Choroid plexus epithelial cell (primary cell): ENCODE measurements at places on chromosomes 6 and 20.

DNA sequence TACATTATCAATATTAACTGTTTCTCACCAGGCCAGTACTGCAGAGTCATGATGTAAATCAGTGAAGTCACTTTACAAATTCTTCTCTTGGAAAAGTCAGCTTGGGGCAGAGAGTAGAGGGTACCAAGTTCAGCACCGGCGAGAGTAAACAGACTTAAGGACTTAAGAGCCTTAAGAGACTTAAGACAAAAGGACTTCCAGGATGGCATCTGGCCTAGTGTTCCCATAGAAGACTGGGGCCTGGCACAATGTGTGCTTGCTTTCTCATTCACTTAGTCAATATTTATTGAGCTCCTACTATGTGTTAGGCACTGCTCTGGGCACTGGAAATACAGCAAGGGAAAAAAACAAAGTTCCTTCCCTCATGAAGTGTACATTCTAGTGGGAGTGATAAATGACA is 1.4 kb upstream of the SNPH start:
- DNase-seq = no peak

DNA sequence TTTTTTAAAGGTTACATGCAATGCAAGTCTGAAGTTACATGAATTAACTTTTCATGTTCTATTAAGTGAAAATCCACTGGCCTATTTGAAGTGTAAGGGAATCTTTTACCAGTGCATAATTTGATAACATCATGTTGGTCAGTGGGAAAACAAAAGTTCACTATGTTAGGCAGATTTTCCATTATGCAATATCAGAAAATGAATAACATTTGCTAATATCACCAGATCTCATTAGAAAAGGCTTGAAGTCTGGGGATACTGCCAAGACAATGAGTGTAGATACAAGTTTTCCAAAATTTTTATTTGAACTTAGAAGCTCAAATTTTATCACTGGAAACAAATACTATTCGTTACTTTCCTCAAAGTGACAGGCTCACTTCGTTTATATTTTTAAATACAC is 296.4 kb upstream of the CDH4 start:
- DNase-seq = no peak

GRCh38 chr6:116030770-116031169 is 29.9 kb downstream of the FRK start:
- DNase-seq = no peak

DNA sequence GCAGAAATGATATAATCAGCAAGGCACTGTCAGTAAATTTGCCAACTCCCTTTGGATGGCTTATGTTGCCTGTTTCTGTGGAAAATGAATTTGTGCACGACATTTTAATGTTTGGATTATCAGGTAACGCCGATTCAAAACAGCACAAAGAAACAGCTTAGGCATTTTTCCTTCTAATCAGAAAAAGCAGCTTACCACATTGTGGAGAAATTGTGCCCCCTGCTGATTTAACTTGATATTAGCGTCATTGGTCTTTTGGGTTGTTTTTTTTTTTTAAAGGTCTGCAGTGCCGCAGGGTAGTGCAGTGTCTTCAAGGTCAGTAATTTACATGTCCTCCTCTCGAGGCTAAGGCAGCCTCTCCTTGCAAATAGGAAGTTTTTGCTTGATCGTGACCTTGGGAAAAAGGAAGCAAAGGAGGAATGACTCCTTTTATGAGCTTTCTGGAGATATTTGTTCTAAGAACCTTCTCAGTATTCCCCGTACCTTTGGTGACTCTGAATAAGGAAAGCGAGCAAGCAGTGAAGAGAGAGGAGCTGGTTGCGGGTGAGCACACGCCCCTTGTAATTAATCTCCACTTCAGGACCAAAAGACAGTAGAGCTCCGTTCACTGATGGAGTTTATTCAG is 79.1 kb downstream of the ELOVL4 start:
- DNase-seq = peak; percentile 87

- peak; percentile 64 for DNase-seq
Measured at GRCh38 chr6:17630511-17631073, 30.5 kb downstream of the FAM8A1 start.

DNA sequence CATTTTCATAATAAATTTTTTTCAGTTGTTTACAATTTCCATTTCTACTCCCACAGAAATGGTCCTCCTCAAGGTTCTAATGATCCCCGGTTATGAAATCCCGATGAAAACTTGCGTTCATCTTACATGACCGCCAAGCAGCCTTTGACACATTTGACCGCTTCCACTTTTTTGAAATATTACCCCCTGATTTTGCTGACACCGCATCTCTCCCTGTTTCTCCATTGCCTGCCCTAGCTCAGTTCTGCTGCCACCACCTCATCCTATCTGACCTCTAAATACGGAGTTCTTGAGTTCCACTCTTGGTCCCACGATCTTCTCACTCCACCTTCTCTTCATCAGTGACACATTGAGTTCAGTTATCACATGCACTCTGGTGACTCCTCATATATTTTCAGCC is 74.1 kb downstream of the SLC35B3 start:
- no peak for DNase-seq

- no peak for DNase-seq
Measured at GRCh38 chr6:154440022-154440421, 70.5 kb downstream of the CNKSR3 start.

DNA sequence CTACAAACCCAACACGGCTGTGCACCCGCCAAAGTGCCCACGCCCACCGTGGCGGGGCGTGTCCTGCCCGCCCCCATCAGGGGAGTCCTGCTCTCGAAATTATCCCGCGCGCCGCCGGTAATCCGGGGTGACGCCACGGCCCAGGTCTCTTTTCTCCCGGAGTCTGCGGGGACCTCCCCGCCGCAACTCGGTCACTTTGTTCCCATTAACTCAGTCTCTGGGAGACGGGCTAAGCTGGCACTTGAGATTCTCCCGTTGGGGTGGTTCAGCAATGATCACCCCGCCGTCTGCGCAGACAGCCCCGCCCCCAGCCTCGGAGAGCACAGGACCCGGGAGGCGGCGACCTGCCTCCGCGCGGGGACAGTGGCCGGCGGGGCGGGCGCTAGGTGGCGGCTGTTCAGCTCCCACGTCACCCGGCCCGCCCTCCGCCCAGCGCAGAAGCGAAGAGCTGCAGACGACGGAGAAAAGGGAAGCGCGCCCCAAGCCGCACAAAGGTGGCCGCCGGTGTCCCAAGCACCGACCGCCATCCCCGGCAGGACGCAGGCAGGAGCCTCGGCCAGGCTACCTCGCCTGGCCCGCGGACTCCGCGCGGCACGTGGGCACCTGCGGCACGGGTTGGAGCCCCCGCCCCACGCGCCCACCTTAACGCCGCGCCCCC is 31.5 kb downstream of the SF3B5 start:
- DNase-seq = peak; percentile 4

- no peak for DNase-seq
Measured at GRCh38 chr6:134177236-134177635, 124.8 kb upstream of the SLC2A12 start.

- DNase-seq = no peak
Measured at GRCh38 chr20:56249244-56249955, 868 bp downstream of the MC3R start.
